ENCODE measurements at places on chromosomes 11 and 22. TPM values are rescaled to one million over a fixed set of nuclear protein-coding genes. Genes with fewer than 3 reads are reported as not detected.
A peak's percentile ranks its signal among the peaks of the same experiment; 100 is the strongest.

- DNase-seq = no peak
Observed at GRCh38 chr11:102632026-102632425, 6.9 kb upstream of the MMP20 start.

GRCh38 chr11:130051082-130051481, 18.6 kb upstream of the APLP2 start:
- DNase-seq = no peak

DNA sequence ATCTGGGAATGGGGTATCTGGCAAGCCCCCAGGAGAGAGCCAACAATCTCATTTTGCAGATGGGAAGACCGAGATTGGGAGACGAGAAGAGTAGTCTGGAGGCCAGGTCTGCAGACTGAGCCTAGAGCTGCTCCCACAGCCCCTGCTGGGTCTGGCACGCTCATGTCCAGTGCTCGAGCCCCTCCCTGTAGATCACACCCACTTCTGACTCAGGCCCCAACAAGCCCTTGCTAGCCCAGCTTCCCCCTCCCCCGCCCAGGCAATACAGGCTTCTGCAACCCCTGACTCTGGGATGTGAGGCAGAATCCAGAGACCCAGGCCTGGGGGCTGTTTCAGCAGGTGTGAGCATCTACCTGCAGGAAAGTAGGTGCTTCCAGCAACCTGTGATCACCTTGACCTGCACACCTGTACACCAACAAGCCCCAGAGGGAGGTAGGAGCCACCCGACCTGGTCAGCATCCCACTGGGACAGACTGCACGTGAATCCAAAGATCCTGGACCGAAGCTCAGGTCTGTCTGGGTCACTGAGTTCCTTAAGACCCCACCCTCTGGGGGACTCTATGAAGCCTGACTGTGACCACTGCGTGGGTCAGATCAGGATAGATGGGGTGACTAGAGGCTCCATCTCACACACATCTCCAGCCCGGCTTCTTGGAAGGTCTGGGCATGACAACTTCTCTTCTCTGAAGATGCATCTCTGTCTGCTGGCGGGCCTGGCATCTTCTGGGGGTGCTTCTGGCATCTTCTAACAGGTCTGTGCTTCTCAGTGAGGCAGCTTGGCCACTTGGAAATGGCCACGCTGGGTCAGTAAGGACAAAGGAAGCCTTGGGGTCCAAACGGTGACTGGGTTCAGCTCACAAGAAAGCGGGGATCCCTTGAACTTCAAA, 29.3 kb downstream of the LINC01488 start:
- DNase-seq = no peak

- DNase-seq = no peak
Observed at GRCh38 chr22:45583504-45583903, 80.8 kb downstream of the FBLN1 start.

DNA sequence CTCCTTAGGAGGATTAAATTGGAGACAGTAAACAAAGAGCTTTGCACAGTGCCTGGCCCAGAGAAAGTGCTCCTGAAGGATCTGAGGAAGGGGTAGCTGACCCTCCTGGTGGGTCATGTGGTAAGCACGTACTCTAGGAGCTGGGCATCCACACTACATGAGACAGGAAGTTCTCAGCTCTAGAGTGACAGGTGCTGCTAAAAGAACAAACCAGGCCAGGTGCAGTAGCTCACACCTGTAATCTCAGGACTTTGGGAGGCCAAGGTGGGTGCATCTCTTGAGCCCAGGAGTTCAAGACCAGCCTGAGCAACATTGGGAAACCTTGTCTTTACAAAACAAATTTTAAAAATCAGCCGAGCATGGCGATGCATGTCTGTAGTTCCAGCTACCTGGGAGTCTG, 13.1 kb downstream of the SLC43A1 start:
- DNase-seq = no peak

DNA sequence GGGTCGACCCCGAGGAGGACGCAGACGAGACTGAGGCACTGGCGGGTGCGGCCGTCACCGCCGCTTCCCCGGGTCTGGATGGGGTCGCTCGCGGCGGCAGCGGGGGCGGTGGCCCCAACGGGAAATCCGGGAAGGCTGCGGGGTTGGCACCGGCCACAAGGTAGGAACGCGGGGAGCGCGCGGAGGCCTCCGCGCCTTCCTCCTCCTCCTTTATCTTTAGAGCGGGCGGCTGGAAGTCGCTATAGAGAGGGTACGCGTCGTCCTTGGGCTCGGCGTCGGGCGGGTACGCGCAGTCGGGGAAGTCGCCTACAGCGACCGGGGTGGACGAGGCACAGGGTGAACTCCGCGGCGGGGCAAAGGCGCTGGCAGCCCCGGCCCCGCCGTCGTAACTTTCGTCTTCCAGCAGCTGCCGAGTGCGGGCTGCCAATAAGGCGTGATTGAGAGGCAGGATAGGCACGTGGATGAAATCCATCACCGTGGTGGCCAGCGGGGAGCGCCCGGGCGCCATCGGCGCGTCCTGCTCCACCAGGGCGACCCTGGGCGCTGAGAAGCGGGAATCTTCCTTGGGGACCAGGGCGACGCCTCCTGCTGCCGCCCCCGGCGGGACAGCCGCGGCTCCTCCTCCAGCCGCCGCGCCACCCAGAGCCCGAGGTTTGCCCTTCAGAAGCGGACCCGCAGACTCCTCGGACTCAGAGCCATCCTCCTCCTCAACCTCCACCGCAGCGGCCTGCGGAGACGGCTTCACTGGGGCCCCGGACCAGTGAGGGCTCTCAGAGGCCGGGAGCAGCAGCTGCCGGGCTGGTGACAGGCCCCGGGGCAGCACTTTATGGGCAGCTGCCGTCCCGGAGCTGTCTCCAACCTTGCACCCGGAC, 1.7 kb downstream of the PGR start:
- peak; percentile 53 for DNase-seq

DNA sequence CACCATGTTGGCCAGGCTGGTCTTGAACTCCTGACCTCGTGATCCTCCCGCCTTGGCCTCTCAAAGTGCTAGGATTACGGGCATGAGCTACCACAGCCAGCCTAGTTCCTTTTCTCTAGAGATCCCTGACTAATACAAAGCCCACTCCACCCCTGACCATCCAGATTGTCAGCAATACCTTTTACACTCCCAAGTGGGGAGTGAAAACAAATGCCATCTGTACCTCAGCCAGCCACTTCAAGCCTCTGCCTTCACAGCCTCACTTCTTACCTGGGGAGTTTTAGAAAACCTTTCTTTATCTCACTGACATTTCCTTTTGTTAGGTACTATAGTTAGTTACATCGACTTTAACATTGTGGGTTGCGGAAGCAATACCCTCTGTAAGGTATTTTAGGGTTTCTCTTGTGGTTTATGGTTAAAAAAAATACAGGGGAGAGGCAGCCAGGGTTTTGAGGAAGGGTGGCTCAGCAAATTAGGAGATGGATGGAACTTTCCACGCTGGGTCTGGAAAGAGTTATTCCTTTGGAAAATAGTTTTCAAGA, 8.9 kb downstream of the TOM1 start:
- DNase-seq = no peak

DNA sequence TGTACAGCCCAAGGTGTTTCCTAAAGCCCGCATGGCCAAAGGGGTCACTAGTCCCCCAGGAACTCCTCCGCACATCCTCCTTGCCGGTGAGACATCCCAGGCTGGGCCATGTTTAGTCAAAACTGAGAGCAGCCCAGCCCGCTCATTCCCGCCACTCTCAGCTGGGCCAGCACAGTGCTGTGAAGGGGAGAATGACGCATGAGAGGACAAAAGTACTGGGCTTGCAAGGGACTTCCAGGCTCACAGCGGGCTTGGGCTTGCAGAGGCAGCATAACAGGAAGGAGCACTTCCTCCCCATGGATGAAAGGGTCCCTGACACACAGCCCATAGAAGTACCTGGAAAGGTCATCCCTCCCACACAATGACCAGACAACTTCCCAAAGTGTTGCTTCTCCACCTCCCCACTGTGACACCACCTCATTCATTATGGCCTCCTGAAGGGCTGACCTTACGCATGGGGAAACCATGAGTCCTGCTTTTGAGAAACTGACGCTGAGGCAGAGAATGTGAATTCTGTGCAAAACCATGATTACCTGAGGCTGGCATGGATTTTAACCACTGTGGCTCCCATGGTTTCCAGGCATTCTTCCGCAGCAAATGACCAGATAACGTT, 19.1 kb downstream of the ETS1 start:
- DNase-seq = no peak

DNA sequence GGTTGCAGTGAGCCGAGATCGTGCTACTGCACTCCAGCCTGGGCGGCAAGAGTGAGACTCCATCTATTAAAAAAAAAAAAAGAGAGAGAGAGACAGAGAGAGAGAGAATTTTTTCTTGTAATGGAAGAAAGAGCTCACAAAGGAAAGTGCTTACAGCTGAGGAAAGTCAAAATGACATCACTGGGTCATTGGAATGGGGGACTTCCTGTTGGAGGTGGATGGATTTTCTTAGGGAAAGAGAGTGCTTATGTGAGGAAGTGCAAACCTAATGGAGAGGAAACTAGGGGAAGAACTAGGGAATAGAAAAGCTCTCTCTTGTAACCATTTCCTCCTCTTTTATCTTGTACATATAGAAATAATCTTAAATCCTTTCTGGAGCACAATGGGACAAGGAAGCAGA, 6.3 kb upstream of the PIWIL4 start:
- no peak for DNase-seq

GRCh38 chr11:61700212-61700611, 20.0 kb downstream of the DAGLA start:
- no peak for DNase-seq

GRCh38 chr11:32571039-32571438, 12.6 kb upstream of the EIF3M start:
- DNase-seq = no peak

GRCh38 chr11:78429660-78430059, 12.0 kb upstream of the GAB2 start:
- no peak for DNase-seq

DNA sequence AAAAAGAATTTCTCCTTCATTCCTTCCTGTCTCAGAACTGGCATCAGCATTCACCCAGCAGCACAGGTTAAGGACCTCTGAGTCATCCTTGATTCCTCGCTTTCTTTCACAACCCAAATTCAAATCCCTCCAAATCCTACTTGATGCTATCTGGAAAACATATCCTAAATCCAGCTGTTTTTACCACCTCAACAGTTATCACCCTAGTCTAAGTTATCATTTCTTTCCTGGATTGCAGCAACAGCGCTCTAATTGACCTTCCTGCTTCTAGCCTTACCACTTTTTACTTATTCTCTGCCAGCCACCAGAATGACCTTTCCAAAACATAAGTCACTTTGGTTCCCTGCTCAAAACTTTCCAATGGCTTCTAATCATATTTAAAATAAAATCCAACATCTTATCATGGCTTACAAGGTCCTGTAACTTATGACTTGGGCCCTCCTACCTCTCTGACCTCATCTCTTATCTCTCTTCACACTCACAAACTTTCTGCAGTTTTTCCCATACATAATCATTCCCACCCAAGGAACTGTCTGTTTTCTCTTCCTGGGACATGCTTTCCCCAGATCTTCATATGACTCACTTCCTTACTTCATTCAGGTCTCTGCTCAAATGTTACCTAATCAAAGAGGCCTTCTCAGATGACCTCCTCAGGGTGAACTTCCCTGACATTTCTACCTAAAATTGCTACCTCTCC, 119.4 kb downstream of the TTC28 start:
- no peak for DNase-seq

DNA sequence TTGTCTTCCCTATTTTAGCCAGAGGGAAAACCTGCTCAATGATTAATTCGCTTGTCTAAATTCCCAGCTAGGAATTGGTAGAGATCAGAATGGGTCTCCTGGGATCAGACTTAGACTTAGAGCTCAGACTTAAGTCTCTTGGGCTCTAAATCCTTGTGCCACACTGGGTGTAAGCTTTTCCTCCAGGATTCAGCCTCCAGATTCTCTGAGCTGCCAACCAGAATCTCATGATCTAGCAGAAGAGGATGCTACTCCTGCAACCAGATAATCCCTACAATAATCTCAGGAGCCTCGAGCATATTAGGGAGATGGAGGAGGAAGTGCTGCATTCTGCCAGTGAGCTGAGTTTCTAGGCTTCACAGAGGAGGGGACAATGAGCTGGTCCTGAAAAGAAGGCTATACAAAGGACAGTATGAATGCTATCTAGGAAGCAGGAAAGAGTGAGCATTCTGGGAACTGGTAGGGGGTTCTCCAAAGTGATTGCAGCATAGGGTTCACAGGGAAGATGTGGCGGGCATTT, 211.6 kb upstream of the SESN3 start:
- no peak for DNase-seq

DNA sequence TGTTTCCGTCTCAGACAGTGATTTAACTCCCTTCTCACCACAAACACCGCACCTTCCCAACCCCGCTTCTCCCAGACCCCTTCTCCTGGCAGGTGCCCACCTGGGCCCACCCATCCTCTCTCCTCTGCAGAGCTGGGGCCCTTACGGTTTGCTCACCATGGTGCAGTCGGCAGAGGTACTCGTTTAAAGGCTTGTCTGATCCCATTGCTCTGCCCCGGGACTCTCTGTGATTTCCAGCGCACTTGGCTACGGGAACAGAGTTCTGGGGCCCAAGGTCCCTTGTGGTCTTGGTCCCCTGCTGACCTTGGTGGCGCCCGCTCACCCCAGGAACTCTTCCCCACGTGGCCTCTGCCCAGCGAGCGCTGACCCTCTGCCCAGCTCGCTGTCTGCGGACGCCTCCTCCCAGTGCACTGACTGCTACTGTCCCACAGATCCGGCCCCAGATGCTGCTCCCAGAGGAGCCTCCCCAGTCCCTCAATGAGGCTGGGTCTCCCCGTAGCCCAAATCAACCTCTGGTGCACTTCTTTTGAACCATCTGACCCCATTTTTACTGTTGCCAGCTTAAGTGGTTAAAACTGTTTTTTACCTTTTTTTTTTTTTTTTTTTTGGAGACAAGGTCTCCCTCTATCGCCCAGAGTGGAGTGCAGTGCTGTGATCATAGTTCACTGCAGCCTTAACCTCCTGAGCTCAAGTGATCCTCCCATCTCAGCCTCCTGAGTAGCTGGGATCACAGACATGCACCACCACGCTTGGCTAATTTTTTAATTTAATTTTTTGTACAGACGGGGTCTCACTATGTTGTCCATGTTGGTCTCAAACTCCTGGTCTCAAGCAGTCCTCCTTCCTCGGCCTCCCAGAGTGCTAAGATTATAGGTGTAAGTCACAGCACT, 21.3 kb upstream of the CTSD start:
- no peak for DNase-seq

- DNase-seq = no peak
Observed at GRCh38 chr11:69637198-69637940, 3.6 kb upstream of the CCND1 start.

FOLR2 gene
- total RNA-seq = not detected

TXNRD2 gene
- 6.4 TPM for total RNA-seq

OR6X1 gene
- not detected for total RNA-seq

RBM7 gene
- 37.3 TPM for total RNA-seq

OR8D4 gene
- total RNA-seq = not detected

ZNF202 gene
- total RNA-seq = 18.2 TPM

MICAL2 gene
- 4.4 TPM for total RNA-seq

APLNR gene
- total RNA-seq = 0.37 TPM

DMC1 gene
- total RNA-seq = 4.2 TPM

PNPLA3 gene
- total RNA-seq = 14.7 TPM

GLYAT gene
- not detected for total RNA-seq

PRG3 gene
- not detected for total RNA-seq

KRTAP5-11 gene
- total RNA-seq = not detected
